ENCODE measurements at places on chromosomes 7 and 10. TPM values are rescaled to one million over a fixed set of nuclear protein-coding genes. Genes with fewer than 3 reads are reported as not detected.

GRCh38 chr10:61835069-61835945 is 66.2 kb upstream of the ARID5B start:
- DNase-seq, result peak; percentile 89

DNA sequence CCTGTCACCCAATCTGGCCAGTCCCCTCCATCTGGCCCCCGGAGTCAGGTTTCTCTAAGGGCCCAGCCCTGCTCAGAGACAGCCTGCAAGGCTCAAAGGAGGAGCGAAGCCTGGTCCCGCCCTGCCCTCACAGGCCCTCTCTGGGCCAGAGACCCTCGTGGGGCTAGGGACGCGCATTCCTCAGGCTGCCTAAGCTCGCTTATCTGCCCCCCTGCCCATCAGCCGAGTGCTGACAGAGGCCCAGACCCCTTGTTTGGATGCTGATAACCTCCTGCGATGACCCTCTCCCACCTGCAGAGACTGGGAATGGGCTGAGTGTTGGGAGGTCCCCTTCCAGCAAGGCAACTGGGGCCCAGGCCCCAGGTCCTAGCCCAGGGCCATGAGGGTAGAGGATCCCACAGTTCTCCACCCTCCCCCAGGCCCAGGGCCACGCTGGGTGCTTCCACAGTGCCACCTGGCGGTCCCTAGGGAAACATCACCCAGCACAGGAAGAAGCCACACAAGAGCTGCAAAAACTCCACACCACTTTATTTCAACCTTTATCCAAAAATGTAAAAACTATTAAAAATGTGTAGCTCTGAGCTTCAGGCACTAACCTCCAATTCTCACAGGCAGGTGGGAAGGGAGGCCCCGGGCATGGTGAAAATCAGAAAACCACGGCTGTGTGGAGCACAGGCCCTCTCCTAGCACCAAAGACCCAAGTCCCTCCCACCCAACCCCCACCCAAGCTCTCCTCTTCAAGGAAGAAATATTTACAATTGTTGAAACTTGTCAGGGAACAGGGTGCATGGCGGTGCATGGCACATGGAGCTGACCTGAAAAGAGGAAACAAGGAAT is 2.2 kb downstream of the NPM3 start:
- DNase-seq, result peak; percentile 48

DNA sequence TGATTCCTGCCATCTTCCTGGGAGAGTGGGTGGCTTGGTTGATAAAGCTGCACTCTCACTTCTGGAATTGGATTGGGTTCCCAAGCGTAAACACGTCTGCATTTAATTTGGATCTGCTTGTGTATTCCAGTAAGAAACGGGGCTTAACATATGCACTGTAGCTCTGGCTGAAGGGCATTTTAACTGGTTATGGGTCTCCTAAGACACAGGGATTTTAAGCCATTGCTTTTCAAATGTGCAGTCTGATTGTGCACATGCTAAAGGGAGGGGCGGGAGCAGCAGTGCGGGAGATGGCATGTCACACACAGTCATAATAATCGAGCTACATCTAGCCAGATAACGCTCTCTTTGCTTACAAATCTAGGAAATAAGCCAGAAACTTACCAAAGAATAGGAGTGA is 247.3 kb upstream of the LYZL1 start:
- DNase-seq, result peak; percentile 24

Gene NYAP1
- 2.5 TPM for polyA plus RNA-seq

DNA sequence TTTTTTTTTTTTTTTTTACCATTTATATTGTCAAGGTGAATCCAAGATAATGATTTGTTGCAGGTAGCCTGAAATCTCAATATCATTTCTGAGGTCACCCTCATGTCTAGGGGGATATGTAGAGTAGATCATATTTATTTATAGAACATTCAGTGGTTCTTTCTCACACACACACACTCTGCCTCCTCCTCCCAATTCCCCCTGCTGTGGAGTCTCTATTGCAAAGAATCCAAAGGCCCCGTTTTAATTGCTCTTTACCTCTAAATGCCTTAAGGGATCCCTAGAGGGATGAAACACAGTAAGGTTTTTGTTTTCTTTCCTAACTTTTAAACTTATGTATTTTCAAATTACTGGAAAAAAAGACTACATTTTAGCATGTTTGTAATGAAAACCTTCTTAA is 170.0 kb downstream of the PRKG1 start:
- peak; percentile 41 for DNase-seq

DNA sequence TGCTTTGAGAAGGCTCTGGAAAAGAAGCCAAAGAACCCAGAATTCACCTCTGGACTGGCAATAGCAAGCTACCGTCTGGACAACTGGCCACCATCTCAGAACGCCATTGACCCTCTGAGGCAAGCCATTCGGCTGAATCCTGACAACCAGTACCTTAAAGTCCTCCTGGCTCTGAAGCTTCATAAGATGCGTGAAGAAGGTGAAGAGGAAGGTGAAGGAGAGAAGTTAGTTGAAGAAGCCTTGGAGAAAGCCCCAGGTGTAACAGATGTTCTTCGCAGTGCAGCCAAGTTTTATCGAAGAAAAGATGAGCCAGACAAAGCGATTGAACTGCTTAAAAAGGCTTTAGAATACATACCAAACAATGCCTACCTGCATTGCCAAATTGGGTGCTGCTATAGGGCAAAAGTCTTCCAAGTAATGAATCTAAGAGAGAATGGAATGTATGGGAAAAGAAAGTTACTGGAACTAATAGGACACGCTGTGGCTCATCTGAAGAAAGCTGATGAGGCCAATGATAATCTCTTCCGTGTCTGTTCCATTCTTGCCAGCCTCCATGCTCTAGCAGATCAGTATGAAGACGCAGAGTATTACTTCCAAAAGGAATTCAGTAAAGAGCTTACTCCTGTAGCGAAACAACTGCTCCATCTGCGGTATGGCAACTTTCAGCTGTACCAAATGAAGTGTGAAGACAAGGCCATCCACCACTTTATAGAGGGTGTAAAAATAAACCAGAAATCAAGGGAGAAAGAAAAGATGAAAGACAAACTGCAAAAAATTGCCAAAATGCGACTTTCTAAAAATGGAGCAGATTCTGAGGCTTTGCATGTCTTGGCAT is 4.8 kb downstream of the IFIT2 start:
- DNase-seq, result no peak

GRCh38 chr10:131177431-131178327 is 133.8 kb downstream of the TCERG1L start:
- peak; percentile 79 for DNase-seq

Gene MKLN1
- polyA plus RNA-seq, result 21.3 TPM

GRCh38 chr10:113278221-113278620 is 274.6 kb upstream of the HABP2 start:
- peak; percentile 64 for DNase-seq

Data from muscle of leg (tissue), 16 donors.